Stimulated activated CD8-positive, alpha-beta memory T cell treated with anti-CD3 and anti-CD28 coated beads, Interleukin-7, amount 100 ng/mL, for 24 hours (primary cell): ENCODE measurements at places on chromosomes 16 and 17.

DNA sequence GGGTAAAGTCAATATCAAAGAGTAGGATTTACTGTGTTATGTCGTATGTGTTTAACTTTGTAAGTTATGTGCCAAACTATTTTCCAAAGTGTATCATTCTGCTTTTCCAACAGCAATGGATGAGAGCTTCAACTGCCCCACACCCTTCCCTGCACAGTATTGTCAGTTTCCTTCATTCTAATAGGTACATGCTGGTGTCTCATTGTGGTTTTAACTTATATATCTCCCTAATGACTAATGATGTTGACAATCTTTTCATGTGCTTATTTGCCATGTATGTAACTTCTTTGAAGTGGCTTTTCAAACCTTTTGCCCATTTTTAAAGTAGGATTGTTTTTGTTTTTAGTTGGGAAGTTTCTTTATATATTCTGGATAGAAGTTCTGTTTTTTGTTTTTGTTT, 3.8 kb downstream of the DDX19B start:
- no peak for DNase-seq

- no peak for DNase-seq
Measured at GRCh38 chr16:73418051-73418450, 370.1 kb upstream of the ZFHX3 start.

DNA sequence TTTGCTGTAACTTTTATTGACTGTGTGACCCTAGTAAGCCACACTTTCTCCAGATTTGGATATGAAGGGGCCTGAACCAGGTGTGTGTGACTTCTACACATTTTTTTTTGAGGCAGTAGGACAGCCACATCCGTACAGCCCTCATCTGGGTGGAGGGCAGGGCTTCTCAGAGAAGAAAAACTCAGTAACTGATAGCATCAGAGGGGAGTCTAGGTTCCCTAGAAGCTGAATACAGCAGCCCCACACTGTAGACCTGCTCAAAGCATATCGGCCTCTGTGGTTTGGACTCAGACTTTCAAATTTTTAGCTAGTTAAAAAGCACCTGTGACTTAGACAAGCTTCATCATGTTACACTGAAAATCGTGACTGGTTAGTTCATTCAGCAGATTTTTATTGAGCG, 10.8 kb downstream of the PRSS54 start:
- no peak for DNase-seq

- DNase-seq = no peak
Measured at GRCh38 chr17:4708436-4708835, 2.0 kb upstream of the ARRB2 start.

DNA sequence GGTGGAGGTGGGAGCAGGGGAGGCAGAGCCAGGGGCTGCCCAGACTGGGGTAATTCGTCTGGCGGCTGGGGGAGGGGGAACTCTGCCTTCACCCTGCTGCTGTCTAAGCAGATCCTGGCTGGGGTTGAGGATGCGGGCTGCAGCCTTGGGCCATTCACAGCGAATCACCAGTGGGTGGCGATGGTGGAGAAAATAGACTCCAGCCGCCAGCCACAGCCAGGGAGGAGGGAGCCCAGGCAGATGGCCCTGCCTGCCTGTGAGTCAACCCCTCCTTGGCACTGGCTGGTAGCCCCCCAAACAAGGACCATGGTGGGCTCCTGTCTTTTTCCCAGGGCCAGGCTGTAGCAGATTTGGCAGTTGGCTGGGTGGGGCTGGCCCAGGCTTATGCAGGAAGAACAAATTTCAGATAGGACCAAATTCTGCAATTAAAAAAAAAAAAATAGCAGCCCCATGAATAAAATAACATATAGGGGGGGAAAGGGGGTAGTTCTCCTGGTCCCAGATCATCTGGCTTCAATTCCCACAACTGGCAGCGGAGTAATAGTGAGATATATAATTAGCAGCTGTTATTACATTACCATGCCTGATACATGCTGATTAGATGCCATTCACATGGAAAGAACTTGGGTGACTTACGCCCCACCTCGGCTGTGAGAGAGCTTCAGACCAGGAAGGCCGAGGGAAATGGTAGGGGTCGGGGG, 41.5 kb upstream of the CDH5 start:
- no peak for DNase-seq

DNA sequence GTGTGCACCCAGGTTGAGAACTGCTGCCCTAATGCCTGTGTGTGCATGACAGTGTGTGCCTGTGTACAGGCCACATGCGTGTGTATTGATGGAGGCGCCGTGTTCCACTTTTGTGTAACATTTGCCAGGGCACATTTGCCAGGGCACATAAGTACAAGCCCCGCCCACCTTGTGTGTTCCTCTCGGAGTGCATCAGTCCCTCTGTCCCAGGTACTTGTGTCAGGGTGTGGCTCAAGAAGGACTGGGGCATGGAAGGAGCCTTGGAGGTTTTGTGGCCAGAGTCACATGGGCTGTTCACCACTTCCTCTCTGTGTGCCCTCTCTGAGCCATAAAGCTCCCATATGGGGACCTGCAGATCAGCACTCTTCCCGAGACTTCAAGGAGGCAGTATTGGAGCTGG, 73.9 kb downstream of the MRM1 start:
- no peak for DNase-seq

- no peak for DNase-seq
Measured at GRCh38 chr17:33040461-33040860, 48.8 kb downstream of the SPACA3 start.

DNA sequence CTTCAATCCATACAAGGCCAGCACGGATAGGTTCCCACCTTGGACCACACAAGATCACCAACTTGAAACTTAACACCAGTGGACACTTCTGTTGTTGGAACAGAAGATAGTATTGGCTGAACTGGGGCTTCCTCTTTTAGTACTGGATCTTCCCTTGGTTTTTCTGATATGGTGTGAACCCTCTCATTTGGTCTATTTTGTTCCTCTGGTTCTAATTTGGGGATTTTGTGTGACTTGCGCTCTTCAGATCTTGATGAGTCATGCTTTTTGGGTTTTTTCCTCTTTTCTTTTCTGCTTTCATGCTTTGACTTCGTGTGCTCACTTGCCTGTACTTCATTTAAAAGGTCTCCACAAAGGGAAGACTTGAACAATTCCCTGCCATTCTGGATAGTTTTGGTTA, 39.0 kb downstream of the SOST start:
- no peak for DNase-seq
